ENCODE measurements at places on chromosomes 5 and 9.

GRCh38 chr9:96884443-96884842, 30.1 kb upstream of the ZNF782 start:
- no peak for DNase-seq

DNA sequence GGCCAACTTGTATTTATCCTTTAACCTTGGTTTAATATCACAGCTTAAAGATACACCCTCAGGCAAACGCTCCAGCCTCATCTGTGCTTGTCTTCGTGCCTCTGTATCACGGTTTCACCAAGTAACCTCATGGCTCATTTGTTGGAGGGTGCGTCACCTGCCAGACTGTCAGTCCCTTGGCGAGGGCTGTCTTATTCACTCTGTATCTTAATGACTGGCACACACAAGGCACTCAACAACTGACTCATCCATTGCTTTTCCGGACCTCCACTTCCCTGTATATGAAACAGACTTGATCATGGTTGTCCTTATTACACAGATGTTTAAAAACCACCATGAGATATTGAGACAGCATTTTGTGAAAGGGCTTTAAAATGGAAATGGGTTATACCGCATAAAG, 28.0 kb downstream of the LCP2 start:
- DNase-seq: peak; percentile 64

DNA sequence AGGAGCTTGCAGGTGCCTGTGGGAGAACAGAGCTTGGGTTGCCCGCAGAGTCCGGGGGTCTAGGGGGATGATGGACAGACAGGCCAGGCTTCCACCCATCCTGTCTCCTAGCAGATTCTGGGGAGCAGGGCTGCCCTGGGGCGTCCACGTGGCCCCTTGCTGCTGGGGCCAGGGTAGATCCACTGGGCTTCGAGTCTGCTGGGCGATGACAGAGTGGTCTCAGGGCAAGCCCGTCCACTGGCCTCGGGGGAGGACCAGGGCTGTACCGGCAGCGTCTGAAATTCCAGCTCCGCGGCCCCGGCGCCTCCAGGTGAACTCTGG, 124.2 kb upstream of the IRX4 start:
- DNase-seq: no peak

GRCh38 chr5:156322666-156323065, 4.3 kb upstream of the SGCD start:
- DNase-seq: no peak

- no peak for DNase-seq
These were observed 29.4 kb upstream of the GDNF start for GRCh38 chr5:37869216-37869615.

- no peak for DNase-seq
These were observed 300.3 kb downstream of the MRPS30 start for GRCh38 chr5:45109062-45109461.

- no peak for DNase-seq
These were observed 99.4 kb downstream of the MTREX start for GRCh38 chr5:55407059-55407684.

DNA sequence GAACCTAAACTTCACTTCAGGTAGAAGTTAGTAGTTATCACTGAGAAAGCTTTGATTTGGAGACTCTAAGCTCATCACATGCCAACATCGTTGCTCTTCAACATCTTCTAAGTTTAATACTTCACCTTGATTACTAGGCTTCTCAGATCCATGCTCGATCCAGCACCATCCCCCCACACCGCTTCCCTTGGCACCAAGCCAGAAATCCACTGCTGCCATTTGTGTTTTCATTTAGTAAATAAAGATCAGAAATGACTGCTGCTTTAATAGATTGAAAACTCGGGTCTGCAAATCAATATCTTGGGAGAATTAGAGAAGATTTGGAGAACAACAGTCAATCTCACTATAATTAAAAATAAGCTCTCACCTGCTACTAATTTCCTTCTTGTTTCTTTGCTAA, 214.7 kb upstream of the NR4A3 start:
- no peak for DNase-seq

DNA sequence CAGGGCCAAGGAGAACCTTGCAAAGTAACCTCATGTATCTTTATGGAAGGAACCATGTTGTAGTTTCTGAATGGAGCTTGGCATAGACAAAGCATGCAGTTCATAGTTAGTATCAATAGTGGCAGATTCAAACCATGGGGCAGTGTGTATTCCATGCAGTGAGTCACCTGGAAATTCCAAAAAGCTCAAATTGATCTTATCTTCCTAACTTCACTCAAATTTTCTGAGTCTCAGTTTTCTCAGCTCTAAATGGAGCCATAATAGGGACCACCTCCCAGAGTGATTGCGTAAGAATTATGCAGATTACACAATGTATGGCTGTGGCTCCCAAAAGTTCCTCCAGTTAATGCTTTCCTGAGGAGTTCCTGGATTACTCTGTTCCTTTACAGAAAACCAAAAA, 549.9 kb upstream of the KLF4 start:
- DNase-seq: no peak

DNA sequence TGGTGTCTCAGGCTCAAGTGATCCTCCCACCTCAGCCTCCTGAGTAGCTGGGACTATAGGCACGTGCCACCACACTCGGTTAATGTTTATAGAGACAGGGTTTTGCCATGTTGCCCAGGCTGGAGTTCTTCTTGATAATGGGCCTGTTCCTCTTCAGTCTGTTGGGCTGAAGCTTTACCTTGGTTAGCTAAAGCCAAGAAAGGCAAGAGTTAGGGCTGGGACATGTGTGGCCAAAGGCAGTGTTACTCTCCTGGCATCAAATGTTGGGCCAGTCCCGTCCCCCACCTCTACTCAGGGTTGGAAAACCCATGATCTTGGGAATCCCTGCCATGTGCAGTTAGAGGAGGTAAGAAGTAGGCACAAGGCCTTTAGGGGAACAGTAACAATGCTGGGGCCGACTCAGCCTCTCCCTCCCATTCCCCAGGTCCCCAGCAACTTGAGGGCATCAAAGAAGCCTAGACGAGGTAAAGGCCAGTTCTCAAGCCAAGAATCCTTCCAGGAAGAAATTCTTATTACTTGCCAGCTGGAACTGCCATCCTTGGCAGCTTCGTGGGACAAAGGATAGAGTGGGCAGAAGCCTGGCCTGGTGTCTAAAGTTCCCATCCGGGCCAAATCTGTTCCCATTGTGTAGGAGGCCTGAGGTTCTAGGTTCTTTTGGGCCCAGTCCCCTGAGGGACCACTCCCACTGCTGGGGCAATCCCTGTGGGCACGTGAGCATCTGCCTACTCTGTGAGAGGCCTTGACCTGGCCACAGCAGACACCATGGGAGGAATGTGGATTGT, 4.5 kb downstream of the EGR1 start:
- DNase-seq: no peak

- DNase-seq: no peak
These were observed 87.1 kb upstream of the FBXW11 start for GRCh38 chr5:172093559-172093958.

GRCh38 chr5:148511810-148512347, 128.1 kb downstream of the FBXO38 start:
- DNase-seq: no peak

GRCh38 chr9:123225374-123225813, 43.0 kb downstream of the STRBP start:
- DNase-seq: peak; percentile 72

- DNase-seq: no peak
These were observed 19.9 kb downstream of the SEMA6A start for GRCh38 chr5:116554764-116555163.

DNA sequence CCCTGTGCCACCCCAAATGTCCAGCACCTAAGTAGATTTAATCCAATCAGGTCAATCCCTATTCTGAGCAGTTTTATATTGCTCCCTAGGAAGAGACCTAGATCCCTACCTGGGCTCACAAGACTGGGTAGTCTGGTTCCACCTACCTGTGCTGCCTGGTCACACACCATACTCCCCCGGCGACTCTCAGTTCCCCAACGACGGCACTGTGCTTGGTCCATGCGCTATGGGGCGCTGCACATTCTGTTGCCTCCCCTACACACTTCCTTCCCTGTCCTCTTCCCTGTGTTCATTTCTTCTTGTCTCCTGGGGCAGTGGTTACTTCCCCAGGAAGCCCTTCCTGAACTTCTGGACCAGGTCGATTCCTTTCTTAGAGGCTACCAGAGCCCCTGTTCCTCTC, 109.9 kb upstream of the IL12B start:
- no peak for DNase-seq

DNA sequence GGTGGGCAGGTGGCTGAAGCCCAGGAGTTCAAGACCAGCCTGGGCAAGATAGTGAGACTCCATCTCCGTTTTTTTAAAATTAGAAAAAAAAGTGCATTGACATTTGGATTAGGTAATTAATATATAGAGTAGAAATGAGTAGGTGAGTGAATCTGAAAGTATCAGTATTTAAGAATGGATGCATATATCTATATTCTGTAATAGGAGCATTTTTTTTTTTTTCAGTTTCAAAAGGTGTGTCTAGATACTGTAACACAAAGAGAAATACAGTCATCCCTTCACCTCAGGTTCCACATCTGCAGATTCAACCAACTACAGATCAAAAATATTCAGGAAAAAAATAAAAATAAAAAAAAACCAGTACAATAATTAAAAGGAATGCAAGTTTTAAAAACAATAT, 50.8 kb downstream of the RBM27 start:
- DNase-seq: no peak

GRCh38 chr5:66718374-66719002, 122.3 kb downstream of the MAST4 start:
- DNase-seq: no peak

- DNase-seq: no peak
These were observed 89.7 kb upstream of the SLC44A1 start for GRCh38 chr9:105154723-105155191.

DNA sequence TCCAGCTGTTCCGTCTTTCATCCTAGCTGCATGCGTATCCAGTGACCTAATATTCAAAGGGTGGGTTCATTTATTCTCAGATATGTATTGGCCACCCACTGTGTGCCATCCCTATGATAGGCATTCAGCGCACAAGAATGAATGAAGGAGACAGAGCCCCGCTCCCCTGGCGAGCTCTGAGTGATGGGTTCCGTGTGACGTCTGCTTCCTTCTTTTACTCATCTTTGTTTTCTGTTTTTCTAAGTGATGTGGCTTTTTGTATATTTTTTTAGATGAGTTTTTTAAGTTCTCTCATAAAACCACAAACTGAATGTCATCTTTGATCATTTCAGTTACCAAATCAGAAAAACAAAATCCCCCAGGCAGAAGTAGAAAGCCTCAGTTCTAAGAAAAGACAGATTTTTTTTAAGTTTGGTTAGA, 168.3 kb upstream of the OTULINL start:
- DNase-seq: peak; percentile 41

DNA sequence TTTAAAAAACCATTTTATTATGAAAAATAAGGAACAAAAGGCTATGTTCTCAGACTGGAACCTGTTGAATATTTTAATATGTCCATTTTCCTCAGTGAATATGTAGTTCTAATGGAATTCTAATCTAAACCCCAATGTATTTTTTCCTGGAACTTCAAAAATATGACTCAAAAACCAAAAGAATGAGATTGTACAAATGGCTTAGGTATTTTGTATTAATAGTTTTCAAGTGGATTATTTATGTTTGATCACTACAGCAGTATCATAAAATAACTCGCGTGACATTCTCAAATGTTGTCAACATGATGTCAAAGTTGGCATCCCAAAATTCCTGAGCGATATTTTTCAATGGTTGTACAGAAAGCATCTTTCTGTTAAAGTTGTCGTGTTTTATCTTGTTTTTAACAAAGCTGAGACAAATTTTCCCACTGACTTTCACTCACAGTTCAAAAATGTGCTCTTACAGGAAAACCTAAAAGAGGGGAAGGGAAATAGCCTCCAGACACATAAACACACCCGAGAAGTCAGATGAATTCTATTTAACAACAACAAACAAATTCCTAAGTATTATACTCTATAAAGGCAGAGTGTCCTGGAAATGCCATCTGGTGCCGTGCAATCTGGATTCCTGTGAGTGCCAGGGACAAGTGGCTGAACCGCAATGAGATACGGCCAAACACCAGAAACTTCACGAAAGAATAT, 68.1 kb upstream of the TAS2R1 start:
- DNase-seq: no peak

- DNase-seq: no peak
These were observed 66.1 kb downstream of the AK8 start for GRCh38 chr9:132811985-132812384.

GRCh38 chr9:129774791-129775447, 22.1 kb upstream of the PTGES start:
- DNase-seq: no peak

- no peak for DNase-seq
These were observed 19.7 kb upstream of the SNCAIP start for GRCh38 chr5:122292332-122292731.

DNA sequence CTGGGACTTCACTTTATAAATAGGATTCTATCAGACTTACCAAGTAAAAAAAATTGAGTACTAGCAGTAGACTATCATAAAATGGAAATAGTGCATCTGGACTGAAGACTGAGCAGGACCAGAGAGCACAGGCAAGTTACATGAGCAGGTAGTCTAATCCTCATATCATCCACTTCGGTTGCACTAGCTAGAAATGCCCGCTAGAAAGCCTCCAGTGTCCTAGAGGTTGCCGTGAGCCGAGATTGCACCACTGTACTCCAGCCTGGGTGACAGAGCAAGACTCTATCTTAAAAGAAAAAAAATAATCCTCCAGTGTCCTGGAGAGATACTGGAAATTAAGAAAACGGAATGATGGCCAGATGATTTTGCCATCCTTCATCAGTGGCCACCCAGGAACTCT, 20.0 kb downstream of the C5orf47 start:
- DNase-seq: no peak

DNA sequence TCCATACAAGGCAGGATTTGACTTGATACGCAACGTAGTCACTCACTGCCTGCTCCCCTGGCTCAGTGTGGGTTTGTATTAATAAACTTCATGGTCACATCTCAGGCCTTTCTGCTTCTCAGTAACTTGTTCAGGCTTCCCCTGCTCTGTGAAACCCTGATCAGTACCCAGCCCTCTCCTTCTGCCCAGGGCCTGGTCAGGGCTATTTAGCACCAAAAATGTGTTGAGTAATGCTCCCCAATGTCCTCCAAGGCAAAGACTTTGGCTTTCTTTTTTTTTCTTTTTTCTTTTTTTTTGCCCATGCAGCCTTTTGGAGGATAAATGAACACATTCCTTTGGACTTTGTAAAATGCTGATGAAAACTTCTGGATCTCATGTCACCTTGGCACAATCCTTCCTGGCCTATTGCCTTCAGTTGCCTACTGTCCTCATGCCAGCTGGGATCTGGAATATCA, 399.2 kb upstream of the KLF4 start:
- DNase-seq: no peak

DNA sequence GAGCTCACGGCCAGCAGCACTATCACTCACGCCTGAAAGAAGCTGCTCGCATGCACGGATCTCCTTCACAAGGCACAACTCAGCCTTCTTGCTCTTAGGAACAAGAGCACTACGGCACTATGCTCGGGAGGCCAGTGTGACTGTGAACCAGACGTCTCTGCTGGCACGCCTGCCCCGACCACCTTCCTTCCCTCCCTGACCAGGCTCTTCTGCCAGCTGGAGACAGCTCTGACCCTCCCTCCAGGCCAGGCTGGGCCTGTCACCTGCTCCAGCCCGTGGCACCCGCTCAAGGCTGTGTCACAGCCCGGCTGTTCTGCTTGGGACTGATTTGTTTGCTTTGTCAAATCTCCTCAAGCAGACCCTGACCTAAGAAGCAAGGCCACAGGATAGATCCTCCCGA, 7.0 kb downstream of the TBC1D9B start:
- no peak for DNase-seq

All from CD4-positive, alpha-beta T cell (primary cell).